Activated CD8-positive, alpha-beta T cell treated with anti-CD3 and anti-CD28 coated beads, Interleukin-2, amount 10 ng/mL, durations not matched to agents 7 days and 5 days (primary cell): ENCODE measurements at places on chromosomes 3 and 15. TPM values are rescaled to one million over a fixed set of nuclear protein-coding genes. Genes with fewer than 3 reads are reported as not detected.

- H3K27ac ChIP-seq = no peak overlapping the region
- no peak for DNase-seq
- H3K4me3 ChIP-seq = no peak overlapping the region
- H3K4me1 ChIP-seq = no peaks in the 10 kb centered on the region
- peaks cover 3% of the 10 kb centered on the region for H3K27me3 ChIP-seq
Observed at GRCh38 chr3:3305084-3305483, 125.6 kb upstream of the CRBN start.

GRCh38 chr3:52099001-52099401 lies 42.6 kb upstream of the DUSP7 start:
- peaks cover 5% of the 10 kb centered on the region for H3K4me1 ChIP-seq
- peaks cover 39% of the 10 kb centered on the region for H3K36me3 ChIP-seq
- H3K4me3 ChIP-seq = no peak overlapping the region
- H3K27me3 ChIP-seq = no peaks in the 10 kb centered on the region

- no peak overlapping the region for H3K27ac ChIP-seq
- H3K4me1 ChIP-seq = no peaks in the 10 kb centered on the region
- DNase-seq = no peak
Observed at GRCh38 chr15:71079208-71080044, 35.8 kb upstream of the THSD4 start.

- no peaks in the 10 kb centered on the region for H3K4me1 ChIP-seq
- no peak overlapping the region for H3K4me3 ChIP-seq
- H3K36me3 ChIP-seq = no peaks in the 10 kb centered on the region
- H3K27ac ChIP-seq = no peak overlapping the region
- H3K27me3 ChIP-seq = no peaks in the 10 kb centered on the region
Observed at GRCh38 chr15:100247228-100248225, 94.2 kb downstream of the ADAMTS17 start.

DNA sequence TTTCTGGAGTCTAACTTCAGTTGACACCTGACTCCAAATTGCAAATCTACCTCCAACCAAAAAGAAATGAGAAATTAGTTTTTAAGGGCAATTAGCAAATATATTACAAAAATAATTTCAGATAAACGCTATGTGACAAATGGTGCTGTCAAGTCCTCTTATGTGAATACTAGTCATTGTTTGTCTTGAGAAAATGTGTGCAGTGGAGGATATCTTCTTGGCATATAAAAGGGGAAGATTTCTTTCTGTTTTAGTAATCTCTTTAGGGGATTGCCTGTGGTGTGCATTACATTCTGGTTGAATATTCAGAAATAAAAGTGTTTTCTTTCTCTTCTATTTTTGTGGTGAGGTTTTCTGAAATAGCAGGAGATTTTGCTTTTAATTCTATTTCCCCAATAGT lies 3.0 kb upstream of the GCSAM start:
- peaks cover 38% of the 10 kb centered on the region for H3K4me1 ChIP-seq
- H3K4me3 ChIP-seq = no peak overlapping the region
- H3K27ac ChIP-seq = no peak overlapping the region
- H3K27me3 ChIP-seq = no peaks in the 10 kb centered on the region
- no peaks in the 10 kb centered on the region for H3K36me3 ChIP-seq
- no peak for DNase-seq

- no peak overlapping the region for H3K27ac ChIP-seq
- DNase-seq = no peak
- H3K4me3 ChIP-seq = no peak overlapping the region
- no peaks in the 10 kb centered on the region for H3K36me3 ChIP-seq
- peaks cover 8% of the 10 kb centered on the region for H3K4me1 ChIP-seq
Observed at GRCh38 chr15:39555885-39556284, 25.0 kb upstream of the THBS1 start.

DNA sequence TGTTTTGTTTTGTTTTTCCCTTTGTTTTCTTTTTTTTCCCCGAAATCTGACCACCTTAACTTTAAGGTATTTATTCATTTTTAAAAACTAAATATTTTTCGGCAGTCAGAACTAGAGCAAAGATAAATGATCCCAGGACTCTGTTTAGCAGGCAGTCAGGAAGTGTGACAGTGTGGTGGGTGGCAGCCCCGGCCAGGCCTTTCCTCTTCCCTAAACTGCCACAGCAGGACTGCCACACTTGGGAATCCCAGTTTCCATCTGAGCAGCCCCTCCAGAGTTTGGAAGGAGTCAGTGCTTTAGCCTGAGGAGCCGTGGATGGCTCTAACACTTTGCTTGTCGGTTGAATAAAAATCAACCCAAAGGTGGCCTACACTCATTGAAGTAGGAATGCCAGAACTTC lies 6.9 kb downstream of the CCRL2 start:
- peaks cover 39% of the 10 kb centered on the region for H3K4me1 ChIP-seq
- no peak for DNase-seq
- H3K27me3 ChIP-seq = no peaks in the 10 kb centered on the region
- no peak overlapping the region for H3K4me3 ChIP-seq
- peaks cover 13% of the 10 kb centered on the region for H3K36me3 ChIP-seq

- H3K4me3 ChIP-seq = no peak overlapping the region
- peaks cover 43% of the 10 kb centered on the region for H3K4me1 ChIP-seq
- H3K27me3 ChIP-seq = no peaks in the 10 kb centered on the region
- H3K36me3 ChIP-seq = peaks cover 70% of the 10 kb centered on the region
- H3K27ac ChIP-seq = no peak overlapping the region
Observed at GRCh38 chr3:38131621-38132369, 5.1 kb downstream of the ACAA1 start.

DNA sequence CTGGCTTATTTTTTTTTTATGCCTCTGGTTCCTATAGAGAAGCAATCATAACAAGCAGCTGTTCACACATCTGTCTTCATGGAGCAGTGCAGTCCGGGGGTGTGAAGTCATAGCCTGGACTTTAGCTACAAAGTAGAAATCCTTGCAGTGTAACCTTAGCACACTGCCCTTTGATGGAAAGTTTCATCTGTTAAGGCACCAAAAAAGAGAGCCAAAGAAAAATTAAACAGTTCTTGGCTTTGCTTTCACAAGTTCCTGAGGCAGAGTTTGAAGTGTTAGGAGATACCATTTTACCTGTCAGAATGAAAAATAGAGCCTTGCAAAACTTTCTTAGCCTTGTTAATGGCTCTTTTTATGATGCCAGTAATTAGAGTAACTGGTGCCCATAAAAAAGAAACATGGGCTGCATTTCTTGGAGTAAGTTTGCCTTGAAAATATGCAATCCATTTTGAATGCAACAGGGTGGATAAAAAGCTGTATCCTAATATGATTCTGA lies 84.1 kb downstream of the PIK3R4 start:
- H3K4me3 ChIP-seq = no peak overlapping the region
- DNase-seq = no peak

- no peak for DNase-seq
- peaks cover 9% of the 10 kb centered on the region for H3K4me1 ChIP-seq
- H3K27ac ChIP-seq = peak overlapping the region; percentile 37
- peaks cover 20% of the 10 kb centered on the region for H3K27me3 ChIP-seq
- H3K36me3 ChIP-seq = no peaks in the 10 kb centered on the region
Observed at GRCh38 chr3:191330530-191331048, 263 bp upstream of the UTS2B start.

DNA sequence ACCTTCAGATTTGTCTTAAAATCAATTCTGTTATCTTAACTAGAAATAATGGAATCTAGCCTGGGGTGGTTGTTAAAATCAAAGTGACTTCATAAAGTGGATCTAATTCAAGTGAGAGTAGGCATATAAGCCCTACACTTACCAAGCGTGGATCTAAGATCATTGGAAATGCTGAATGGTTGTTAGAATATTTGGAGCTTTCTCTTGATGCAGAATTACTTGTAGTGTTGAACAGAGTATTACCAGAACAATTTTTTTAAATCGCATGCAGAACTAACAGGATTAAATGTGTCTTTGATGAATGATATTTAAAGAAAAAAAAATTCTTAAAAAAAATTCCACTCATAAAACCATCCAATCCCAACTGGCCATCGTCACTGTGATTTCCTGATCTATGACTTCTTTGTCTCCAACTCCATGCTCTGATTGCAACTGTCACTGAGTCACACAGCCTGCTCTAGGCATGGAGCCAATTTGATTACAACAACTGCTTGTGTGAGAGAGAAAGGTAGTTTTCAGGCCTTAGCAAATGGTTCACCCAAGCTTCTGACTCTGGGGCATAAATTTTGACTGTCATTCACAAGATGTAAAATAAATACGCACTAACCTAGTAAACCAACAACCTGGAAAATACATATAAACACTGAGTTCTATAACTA lies 25.9 kb upstream of the SPRED1 start:
- H3K4me3 ChIP-seq = no peak overlapping the region
- no peaks in the 10 kb centered on the region for H3K36me3 ChIP-seq
- DNase-seq = no peak
- H3K27ac ChIP-seq = no peak overlapping the region
- H3K27me3 ChIP-seq = peaks cover 12% of the 10 kb centered on the region

The CPNE9 gene
- not detected for total RNA-seq

The GPR149 gene
- not detected for total RNA-seq

The TGM5 gene
- total RNA-seq = 0.37 TPM

The ARPIN gene
- total RNA-seq = not detected

The NOX5 gene
- total RNA-seq = not detected

The CYP1A2 gene
- total RNA-seq = not detected

The AP3B2 gene
- total RNA-seq = not detected
